GM06990 (cell line): ENCODE measurements at places on chromosomes 4 and X.

- no peak for DNase-seq
These were observed 3.6 kb downstream of the OTUD4 start for GRCh38 chr4:145176641-145177432.

DNA sequence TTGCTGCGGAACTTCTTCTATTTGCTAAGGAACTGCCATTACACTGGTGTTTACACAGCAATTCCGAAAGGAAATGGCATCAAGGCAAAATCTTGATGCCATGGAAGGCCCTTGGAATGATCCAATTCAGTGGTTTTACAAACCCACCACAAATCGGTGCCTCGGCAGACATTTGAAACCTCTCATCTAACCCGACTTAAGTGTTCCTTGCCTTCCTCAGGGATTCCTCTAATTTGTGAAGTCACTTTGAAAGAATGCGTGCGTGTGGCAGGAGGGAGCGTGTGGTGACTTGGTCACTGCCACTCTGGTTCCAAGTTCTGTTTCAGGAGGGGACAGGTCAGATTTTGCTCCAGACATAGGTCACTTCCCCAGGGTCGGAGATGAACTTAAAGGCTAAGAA lies 4.8 kb downstream of the NOP14 start:
- DNase-seq, result no peak

GRCh38 chr4:135382280-135382959 lies 1180.8 kb upstream of the PABPC4L start:
- no peak for DNase-seq

- no peak for DNase-seq
These were observed 92.5 kb downstream of the RASL11B start for GRCh38 chr4:52954560-52955170.

DNA sequence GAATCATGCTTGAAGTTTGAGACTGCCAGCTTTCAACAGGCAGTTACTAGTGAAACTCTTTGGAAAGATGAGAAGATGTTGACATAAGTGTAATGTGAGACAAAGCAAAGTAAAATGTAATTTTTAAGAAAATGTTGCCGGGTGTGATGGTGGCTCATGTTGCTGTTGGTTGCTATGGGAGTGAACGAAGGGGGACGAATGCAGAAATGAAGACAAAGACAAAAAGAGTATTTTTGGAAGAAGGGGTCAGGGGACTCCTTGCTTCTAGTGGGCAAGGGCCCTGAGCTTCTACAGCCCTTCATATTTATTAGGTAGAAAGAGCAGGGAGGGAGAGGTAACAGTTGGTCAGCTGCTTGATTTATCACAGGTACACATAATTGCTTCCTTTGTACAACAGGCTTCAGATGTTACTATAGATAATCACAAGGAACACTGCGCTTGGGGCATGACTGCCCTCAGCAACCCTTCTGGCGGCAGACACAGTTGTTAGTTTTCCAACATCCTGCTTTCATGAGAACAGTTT lies 11.9 kb upstream of the UGDH start:
- no peak for DNase-seq

- DNase-seq, result no peak
These were observed 251.1 kb downstream of the DCLK2 start for GRCh38 chr4:150329373-150329772.

GRCh38 chr4:48129307-48130014 lies 4.6 kb downstream of the TXK start:
- no peak for DNase-seq

DNA sequence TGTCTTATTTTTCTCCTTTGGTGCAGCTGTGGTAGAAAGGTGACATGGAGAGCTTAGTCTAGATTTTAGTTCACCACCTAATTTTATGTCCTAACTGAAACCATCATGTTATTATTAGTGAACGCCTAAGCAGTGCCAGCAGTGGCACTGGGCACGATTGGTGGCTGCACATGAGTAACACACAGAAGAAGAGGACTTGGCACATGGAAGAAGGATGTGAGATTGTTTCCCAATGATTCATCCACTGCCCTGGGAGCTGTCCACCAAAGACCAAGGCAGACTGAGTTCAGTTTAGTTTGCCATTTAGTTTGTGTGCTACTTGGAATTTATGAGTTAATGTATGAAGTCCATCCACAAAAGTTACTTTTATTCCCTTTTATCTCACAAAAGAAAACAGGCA lies 68.1 kb upstream of the NAP1L5 start:
- DNase-seq, result no peak

DNA sequence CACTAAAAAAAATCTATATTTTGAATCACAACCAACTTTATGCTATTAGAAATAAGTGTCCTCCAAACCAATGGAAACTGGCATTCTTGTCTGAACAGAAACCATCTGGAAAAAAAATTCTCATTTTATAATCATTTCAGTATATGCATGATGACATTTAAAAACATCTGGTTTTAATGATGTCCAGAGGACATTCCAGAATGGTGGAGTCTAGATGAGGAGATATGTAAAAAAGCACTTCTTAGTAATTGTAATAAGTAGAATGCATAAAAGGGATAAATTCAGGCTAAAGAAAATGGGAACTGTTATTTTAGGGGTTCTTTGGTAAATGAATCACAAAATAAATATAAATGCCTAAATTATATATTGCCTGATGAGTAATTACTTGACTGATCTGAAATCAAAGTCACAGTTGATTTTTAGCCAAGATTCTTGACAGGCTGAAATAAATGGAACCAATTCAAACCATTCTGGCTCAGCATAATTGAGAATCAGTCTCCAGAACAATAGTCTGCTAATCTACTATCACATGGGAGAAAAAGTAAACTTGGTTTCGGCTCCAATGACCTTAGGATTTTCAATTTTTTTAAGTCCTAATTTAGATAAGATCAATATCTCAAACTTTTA lies 636.6 kb downstream of the FAT4 start:
- DNase-seq, result no peak

DNA sequence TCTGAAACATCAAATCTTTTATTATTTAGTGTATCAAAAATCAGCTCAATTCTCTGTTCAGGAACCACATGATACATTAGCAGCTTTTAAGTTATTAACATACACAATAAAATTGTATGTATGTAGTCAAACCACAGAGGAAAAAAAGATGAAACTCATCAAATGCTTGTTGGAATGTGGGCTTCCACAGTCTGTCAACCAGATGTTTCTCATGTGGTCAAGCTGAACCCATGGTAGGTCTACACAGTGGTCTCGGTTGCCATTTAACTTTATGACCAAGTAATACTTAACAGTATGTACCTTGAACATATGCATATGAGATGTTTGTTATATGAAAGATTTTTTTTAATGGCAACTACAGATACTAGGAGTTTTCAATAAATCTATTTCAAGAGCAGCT lies 427.8 kb downstream of the IL15 start:
- no peak for DNase-seq

DNA sequence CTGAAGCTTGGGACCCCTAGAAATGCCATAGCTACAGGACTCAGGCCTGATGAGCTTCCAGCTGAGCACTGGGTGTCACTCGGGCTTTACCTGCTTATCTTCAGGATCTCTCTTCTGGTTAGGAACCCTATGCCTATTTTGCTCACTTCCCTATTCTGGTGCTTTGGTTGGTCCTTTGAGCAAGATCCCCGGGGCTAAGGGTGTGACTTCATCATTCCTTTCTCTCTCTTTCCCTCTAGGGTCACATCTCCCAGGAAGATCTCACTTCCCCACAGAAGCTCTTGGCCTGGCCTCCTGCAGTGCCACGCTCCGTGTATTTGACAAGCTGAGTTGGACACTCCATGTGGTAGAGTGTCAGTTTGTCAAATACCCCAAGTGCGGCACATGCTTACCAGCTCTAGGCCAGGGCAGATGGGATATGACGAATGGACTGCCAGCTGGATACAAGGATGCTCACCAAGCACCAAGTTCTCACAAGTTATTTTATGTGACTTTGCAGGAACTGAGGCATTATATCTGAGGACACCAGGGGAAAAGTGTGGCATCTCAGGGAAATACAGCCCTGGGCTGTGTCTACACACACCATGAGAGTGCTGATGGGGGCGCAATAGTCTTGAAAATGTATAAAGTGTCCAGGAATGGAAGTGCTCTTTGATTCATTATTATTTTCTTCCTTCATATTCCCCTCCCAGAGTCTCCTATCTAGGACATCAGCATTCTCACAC lies 21.1 kb downstream of the VSIG4 start:
- no peak for DNase-seq

DNA sequence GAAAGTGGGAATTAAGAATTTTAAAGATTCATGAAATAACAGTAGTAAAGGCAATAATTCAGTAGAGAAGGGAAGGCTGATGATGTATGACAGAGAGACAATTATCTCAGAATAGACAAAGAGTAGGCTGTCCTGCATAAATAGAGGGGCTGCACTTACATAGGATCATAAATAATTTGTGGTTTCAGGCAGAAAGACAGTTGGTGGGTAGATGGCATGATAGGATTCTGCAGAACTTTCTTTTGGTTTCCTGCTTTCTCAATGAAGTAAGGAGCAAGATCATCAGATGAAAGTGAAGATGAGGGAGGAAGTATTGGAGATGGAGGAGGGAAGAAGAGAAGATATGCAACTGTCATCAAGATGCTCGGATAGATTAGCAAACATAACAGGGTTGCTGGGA lies 604.9 kb upstream of the ZFP42 start:
- no peak for DNase-seq

DNA sequence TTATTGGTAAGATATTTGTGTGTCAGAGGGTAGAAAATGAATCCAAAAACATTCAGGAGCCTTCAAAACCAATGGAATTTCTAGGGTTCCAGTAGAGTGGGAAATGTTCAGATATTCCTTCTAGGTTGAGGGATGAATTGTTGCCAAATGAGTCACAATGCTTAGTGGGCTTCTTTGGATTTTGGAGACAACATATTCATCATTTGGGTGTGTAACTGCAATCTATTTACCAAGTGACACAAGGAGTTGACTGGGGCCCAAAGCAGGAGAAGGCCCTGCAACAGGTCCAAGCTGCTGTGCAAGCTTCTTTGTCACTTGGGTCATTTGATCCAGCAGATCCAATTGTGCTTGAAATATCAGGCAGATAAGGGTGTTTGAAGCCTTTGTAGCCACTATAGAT lies 551.5 kb upstream of the PITX2 start:
- no peak for DNase-seq

DNA sequence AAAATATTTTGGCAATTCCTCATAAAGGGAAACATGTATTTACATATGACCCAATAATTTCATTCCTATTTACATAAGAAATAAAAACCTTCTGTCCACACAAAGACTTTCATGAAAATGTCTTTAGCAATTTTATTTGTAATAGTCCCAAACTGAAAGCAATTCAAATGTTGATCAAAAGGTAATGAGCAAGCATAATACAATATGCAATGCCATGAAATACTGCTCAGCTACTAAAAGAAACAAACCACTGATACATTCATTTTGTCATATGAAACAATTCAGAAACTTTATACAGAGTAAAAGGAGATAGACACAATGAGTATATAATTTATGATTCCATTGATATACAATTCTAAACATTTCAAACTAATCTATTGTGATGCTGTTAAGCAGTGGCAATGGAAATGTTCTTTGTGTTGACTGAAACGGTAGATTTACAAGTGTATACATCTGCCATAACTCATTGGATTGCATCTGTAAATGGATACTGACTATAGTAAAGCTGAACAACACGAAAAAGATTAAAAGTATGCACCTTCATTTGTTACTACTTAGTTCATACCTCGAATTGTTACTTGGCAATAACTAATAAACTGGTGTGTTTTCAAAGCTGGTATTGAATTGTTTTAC lies 335.6 kb downstream of the GASK1B start:
- DNase-seq, result no peak

DNA sequence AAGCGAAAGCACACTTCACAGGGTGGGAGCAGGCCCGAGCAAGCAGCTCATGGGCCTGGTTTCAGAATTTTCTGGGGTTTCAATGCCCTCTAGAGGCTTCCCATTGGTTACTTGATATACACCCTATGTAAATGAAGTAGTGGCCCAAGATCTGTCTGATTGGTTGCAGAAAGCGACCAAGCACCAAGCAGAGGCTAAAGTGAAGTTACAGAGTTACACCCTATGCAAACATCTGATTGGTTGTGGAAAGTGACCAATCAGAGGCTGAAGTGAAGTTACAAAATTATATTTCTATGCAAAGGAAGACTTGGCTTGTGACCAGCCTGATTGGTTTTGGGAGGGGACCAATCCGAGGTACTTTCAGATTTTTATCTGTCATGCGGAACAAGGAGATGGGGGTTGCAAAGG lies 8.2 kb downstream of the FHIP1A start:
- no peak for DNase-seq

DNA sequence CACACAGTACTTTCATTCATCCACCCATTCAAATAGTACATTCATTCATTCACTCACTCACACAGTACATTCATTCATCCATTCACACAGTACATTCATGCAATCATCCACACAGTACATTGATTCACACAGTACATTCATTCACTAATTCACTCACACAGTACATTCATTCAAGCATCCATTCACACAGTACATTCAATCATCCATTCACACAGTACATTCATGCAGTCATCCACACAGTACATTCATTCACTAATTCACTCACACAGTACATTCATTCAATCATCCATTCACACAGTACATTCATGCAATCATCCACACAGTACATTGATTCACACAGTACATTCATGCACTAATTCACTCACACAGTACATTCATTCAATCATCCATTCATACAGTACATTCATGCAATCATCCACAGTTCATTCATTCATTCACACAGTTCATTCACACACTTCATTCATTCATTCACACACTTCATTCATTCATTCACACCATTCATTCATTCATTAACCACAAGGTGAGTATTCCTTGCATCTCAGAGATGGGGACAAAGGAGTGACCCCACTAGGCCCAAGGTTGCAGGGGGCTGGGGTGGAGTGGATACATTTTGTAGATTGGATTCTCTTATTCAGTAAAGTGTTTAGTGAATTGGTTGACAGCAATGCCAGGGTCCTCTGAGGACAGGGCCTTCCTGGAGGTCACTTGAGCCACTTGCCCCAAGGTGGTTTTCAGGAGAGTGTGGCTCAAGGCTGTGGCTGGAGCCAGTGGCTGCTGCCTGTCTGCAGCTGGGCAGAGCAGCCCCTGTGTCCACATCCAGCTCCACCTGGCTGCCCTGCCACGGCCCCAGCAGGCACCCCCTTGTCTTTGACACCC lies 4.3 kb upstream of the SPON2 start:
- no peak for DNase-seq

DNA sequence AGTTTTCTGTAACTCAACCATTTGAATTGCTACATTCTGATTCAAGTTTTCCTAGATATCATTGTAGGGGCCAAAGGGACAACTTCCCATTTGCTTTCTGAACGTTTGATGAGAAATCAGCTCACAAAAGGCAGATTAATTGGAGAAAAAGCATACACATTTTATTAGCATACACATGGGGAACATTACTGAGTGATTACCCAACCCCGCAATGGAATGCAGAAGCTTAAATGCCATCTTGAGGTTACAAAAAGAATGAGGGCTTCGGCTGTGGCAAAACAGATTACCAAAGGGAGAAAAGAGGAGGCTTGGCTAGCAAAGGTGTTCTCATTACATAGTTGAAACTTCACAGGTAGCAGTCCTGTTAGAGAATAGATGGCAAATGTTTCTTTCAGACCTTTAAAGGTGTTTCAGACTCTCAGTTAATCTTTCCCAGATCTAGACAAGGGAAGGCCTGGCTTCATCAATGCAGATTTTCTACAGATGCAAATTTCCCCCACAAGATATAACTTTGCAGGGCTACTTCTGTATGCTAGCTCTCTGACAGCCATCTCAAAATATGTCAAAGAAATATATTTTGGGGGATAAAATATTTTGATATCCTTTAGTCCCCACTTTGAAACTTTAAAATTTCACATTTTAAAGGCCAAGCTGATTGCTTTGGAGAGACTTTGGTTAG lies 26.5 kb upstream of the HERC6 start:
- DNase-seq, result no peak
